ENCODE measurements at places on chromosomes 4 and X. TPM values are rescaled to one million over a fixed set of nuclear protein-coding genes. Genes with fewer than 3 reads are reported as not detected.

Gene TMEM47
- total RNA-seq, result 43.8 TPM

Gene ENOX2
- total RNA-seq, result 22.6 TPM

Gene WDR19
- total RNA-seq, result 9.2 TPM

Gene SLC25A53
- 13.5 TPM for total RNA-seq

Gene ARHGAP24
- 34.0 TPM for total RNA-seq

Gene RHOXF2
- total RNA-seq, result not detected

Gene SLC10A4
- not detected for total RNA-seq

Gene MTMR8
- total RNA-seq, result 0.37 TPM

Gene BMPR1B
- 0.82 TPM for total RNA-seq

Gene PF4V1
- total RNA-seq, result not detected

Gene MXRA5
- total RNA-seq, result 4.2 TPM

Gene AREG
- 26.6 TPM for total RNA-seq

Gene GAGE12E
- total RNA-seq, result not detected

Gene STK32B
- total RNA-seq, result 0.31 TPM

Gene SMIM31
- total RNA-seq, result not detected

Gene C4orf54
- total RNA-seq, result 23.6 TPM

Gene UGT2B15
- total RNA-seq, result not detected

Gene RPA4
- total RNA-seq, result not detected

Gene ETDB
- not detected for total RNA-seq

Gene DDX53
- not detected for total RNA-seq

Gene PDCL2
- total RNA-seq, result not detected

Gene PAGE2
- total RNA-seq, result not detected

Gene RBMXL3
- not detected for total RNA-seq

Gene ADH1B
- total RNA-seq, result 477 TPM

Gene GAGE12H
- total RNA-seq, result not detected

Gene NAP1L5
- total RNA-seq, result 5.2 TPM

Gene CTAG1A
- total RNA-seq, result not detected

Gene IL21
- total RNA-seq, result not detected

Gene ZNF41
- 10.5 TPM for total RNA-seq

Gene AMOT
- 6.8 TPM for total RNA-seq
